ENCODE measurements at places on chromosomes 1 and 21.

- peaks cover 54% of the 10 kb centered on the region for H3K36me3 ChIP-seq
- no peak overlapping the region for H3K4me3 ChIP-seq
- H3K4me1 ChIP-seq, result peaks cover 19% of the 10 kb centered on the region
- peak overlapping the region; percentile 5 for H3K27ac ChIP-seq
- no peak for DNase-seq
- H3K27me3 ChIP-seq, result no peaks in the 10 kb centered on the region
Observed at GRCh38 chr1:153661111-153661708, 2.7 kb downstream of the SNAPIN start.

DNA sequence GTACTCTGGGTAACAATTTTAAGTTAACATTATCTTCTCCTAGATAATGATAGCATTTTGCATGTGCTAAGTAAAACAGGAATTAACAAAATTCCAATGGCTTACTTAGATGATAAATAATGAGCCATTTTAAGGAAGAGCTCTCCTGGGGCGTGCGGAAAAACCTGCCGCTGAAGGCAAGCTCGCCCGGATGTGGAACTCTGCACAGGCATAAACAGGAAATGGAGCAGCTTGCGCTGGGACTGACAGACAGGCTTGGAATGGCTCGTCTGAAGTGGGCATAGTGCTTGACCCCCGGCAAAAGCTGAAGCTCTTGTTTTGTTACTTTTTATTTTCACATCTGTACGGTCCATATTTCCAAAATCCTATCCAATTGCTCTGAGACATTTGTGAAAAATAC is 169.2 kb downstream of the ZNF281 start:
- H3K4me3 ChIP-seq, result no peak overlapping the region
- H3K36me3 ChIP-seq, result no peaks in the 10 kb centered on the region
- H3K4me1 ChIP-seq, result peaks cover 16% of the 10 kb centered on the region
- DNase-seq, result no peak
- H3K27me3 ChIP-seq, result peaks cover 4% of the 10 kb centered on the region

- no peak for DNase-seq
- peaks cover 10% of the 10 kb centered on the region for H3K4me1 ChIP-seq
- no peak overlapping the region for H3K4me3 ChIP-seq
- peaks cover 42% of the 10 kb centered on the region for H3K36me3 ChIP-seq
- no peaks in the 10 kb centered on the region for H3K27me3 ChIP-seq
Observed at GRCh38 chr1:53918343-53918742, 24.4 kb downstream of the DIO1 start.

GRCh38 chr1:203286161-203286984 is 18.9 kb upstream of the BTG2 start:
- no peak for DNase-seq
- H3K27me3 ChIP-seq, result no peaks in the 10 kb centered on the region
- H3K4me3 ChIP-seq, result no peak overlapping the region
- H3K27ac ChIP-seq, result peak overlapping the region; percentile 94
- peaks cover 82% of the 10 kb centered on the region for H3K4me1 ChIP-seq

DNA sequence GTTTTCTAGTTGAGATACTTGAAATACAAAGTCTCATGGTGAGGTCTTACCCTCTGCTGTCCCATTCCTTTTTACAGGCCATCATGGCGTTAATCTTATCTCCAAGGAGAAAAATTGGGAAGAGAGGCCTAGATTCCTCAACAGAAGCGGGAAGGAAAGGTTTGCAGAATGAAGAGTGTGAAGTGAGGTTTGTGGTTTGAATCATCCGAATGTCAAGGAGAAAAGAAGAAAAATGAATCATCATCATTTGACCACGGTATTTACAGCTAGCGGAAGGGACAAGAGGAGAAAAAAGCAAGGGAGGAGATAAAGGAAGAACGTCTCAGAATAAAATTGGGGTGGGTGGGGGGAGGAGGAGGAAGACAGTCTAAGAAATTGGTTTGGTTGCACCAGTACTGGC is 935 bp upstream of the COG2 start:
- H3K36me3 ChIP-seq, result peaks cover 8% of the 10 kb centered on the region
- DNase-seq, result peak; percentile 47
- H3K4me3 ChIP-seq, result no peak overlapping the region
- H3K27ac ChIP-seq, result no peak overlapping the region
- H3K4me1 ChIP-seq, result peaks cover 26% of the 10 kb centered on the region

- no peak overlapping the region for H3K4me3 ChIP-seq
- H3K27ac ChIP-seq, result no peak overlapping the region
- DNase-seq, result no peak
- H3K36me3 ChIP-seq, result no peaks in the 10 kb centered on the region
- H3K27me3 ChIP-seq, result no peaks in the 10 kb centered on the region
Observed at GRCh38 chr1:179810367-179810715, 67.2 kb downstream of the FAM163A start.

- no peaks in the 10 kb centered on the region for H3K27me3 ChIP-seq
- DNase-seq, result no peak
- H3K27ac ChIP-seq, result no peak within 1 kb of the TSS
- peak within 1 kb of the TSS; percentile 38 for H3K4me3 ChIP-seq
- H3K4me1 ChIP-seq, result peaks cover 19% of the 10 kb centered on the region
Observed at GRCh38 chr1:205042911-205043806, at the start of gene CNTN2. TSS of gene CNTN2 (plus strand) at chr1:205043212. CDS start at chr1:205053186, 9,974 bp downstream.

DNA sequence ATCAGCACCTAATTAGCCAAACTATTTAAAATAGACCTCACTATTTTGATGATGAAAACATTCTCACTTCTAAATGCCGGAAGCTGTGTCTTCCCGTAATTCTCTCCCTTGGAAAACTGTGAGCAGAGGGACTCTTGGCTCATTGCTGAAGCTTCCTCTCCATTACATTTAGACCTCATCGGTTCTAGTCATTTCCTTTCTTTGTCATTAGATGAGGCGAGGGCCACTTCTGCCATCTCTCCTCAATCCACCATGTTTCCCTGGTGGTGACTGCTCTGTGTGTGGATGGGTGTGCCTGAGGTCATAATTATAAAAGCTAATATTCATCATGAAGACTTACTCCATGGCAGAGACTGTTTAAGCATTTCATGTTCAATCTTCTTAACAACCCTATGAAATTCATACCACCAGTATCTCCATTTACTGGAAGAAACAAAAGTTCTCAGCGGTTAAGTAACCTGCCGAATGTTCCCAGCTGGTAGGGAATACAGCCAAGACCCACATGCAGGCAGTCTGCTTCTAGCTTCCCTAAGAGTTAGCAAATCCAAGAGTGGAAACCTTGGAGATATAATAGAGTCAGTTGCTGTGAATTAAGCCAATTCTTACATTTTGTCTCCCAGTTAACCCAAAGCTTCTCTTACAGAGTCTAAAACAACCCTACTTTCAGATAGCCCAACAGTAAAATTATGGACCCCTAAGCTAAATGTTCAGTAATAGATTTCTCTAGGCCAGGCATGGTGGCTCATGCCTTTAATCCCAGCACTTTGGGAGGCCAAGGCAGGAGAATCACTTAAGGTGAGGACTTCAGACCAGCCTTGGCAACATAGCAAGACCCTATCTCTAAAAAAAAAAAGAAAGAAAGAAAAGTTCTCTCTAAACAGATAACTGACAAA is 156.2 kb downstream of the ZBTB18 start:
- no peaks in the 10 kb centered on the region for H3K36me3 ChIP-seq
- DNase-seq, result no peak
- H3K27me3 ChIP-seq, result no peaks in the 10 kb centered on the region
- no peak overlapping the region for H3K27ac ChIP-seq
- peaks cover 18% of the 10 kb centered on the region for H3K4me1 ChIP-seq

DNA sequence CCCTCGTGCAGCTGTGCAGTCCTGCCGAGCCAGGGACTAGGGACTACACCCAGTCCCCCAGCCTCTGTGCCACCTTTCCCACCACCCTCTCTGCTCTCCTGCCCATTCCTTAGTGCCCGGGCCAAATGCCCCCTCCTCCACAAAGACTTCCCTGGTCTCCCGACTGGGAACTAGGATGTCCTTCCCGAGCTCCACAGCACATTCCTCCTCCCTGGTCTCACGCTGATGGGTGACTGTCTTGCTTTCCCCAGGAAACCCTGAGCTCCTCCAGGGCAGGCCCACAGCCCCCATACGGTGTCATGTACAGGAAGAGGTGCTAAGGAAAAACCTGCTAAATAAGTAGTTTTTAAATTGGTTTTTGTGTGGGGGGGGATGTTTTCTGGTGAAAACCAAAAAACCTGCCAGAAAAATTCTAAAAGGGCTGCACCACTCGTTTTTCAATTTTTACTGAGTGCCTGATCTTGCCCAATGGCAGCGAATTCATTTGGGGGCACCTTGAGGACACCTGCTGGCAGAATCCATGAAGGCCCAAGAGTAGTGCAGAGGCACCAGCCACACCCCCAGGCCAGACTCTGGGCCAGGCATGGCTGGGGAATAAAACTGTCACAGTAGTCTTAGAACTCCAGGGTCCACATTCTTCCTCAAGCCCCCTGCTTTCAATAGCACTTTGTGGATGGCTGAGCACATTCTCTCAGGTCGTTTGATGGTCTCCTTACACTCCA is 50.4 kb downstream of the GLIS1 start:
- H3K4me3 ChIP-seq, result no peak overlapping the region
- no peaks in the 10 kb centered on the region for H3K36me3 ChIP-seq
- no peaks in the 10 kb centered on the region for H3K4me1 ChIP-seq
- H3K27me3 ChIP-seq, result no peaks in the 10 kb centered on the region

DNA sequence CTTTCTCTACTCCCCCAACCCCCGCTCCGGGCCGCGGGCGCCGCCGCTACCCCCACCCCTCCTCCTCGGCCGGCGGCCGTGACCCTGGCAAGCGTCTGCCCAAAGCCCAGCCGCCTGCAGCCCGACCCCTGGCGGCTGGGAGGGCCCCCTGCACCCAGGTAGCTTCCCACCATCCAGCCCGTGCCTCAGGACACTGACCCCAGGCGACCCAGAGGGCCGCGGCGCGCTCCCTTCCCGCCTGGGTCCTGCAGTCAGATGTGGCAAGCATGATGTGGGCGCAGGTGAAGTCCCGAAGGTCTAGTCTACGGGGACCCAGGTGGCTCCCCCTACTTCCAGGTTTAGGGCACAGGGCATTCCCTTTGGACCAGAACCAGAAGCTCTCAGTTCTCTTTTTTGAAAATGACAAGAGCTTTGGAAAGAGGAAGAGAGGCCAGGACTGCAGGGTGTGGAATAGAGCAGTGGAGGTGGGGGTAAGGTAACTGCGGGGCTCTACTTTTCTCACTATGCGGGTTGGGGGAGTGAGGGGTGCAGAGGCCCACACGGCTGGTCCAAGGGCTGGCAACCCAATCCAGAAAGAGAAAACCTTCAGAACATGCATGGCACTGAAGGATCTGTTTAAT is at the start of gene DENND4B:
DENND4B (minus strand) TSS at position 97 of the 620 bp plus-strand sequence. CDS start 2,344 bp downstream, outside the sequence.
- H3K27me3 ChIP-seq, result no peaks in the 10 kb centered on the region
- H3K36me3 ChIP-seq, result peaks cover 64% of the 10 kb centered on the region
- peak within 1 kb of the TSS; percentile 81 for H3K4me3 ChIP-seq
- peak within 1 kb of the TSS; percentile 98 for H3K27ac ChIP-seq
- DNase-seq, result no peak
- peaks cover 28% of the 10 kb centered on the region for H3K4me1 ChIP-seq

DNA sequence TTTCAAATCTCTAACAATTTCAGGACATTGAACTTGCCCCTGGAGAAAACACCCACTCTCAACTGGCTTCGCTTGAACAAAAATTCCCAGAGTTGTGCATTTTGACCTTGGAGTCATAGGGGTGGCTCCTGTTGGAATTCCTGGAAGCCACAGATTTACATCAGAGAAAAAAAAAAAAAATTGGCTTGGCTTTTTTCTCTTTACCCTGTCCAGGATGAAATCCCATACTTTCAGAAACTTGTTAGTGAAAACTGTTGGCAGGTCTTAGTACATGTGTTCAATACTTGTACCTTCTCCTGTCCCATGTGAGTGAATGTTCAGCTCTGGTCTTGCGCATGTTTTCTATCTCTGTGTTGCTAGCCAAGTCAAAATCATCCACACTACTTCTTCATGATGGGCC is 228.8 kb downstream of the TGFB2 start:
- no peaks in the 10 kb centered on the region for H3K27me3 ChIP-seq
- no peak overlapping the region for H3K27ac ChIP-seq
- no peak for DNase-seq
- no peaks in the 10 kb centered on the region for H3K36me3 ChIP-seq

DNA sequence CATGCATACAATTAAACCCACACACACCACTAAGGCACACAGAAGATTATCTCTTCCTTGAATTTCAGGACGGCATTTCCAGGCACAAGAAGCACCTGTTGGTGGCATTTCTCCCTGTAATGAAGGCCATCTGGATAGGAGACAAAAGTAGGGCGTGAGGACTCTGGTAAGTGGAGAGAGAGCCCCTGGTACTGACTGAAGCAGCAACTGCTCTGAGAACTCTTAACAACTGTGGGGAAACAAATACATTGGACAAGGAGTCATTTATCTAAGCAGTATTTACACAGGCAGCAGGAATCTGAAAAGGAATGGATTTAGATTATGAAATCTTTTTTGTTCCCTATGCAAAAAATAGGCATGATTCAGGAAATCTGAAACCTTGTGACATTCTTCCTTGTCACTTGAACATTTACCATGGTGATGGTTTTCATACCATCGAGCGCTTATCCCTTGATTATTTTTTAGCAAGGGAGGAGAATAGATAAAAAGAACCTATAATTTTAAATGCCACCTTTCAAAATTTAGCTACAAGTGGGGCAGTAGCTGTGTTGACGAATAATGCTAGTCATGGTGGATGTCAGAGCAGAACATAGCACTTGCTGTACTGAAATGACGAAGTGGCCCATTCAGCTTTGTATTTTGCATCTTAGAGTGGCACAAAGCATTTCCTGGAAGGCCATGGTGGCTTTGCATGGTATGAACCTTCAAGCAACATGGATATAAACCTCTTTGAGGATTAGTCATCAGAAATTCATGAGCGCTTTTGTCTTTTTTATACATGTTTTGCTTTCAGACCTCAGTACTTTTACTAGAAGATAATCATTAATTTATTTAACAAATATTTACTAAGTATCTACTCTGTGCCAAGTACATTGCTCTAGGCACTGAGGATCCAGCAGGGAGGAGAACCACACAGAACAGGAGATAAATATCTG is 362.0 kb downstream of the ADGRL2 start:
- H3K36me3 ChIP-seq, result no peaks in the 10 kb centered on the region
- no peaks in the 10 kb centered on the region for H3K27me3 ChIP-seq
- no peak overlapping the region for H3K4me3 ChIP-seq
- H3K4me1 ChIP-seq, result no peaks in the 10 kb centered on the region

GRCh38 chr1:3690282-3691065 is 38.2 kb downstream of the TP73 start:
- DNase-seq, result no peak
- H3K36me3 ChIP-seq, result no peaks in the 10 kb centered on the region
- H3K4me3 ChIP-seq, result no peak overlapping the region
- no peak overlapping the region for H3K27ac ChIP-seq
- no peaks in the 10 kb centered on the region for H3K4me1 ChIP-seq

DNA sequence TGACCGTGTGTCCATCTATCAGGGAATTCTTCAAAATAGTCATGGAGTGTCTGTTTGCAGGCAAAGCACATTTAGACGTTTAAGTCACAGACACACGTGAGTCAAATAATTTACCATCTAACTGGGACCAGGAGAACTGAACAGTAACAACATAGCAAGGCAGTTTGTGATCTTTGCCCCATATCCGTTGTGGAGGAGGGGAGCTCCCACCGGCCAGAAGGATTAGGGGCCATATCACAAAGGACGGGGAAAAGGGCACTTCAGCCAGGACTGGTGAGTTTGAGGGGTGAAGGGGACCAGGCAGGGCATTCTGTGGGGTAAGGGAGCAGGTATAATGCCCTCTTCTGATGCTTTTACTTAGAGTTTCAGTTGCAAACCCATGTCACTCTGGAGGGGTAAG is 22.9 kb downstream of the ELAPOR1 start:
- H3K27ac ChIP-seq, result no peak overlapping the region
- no peaks in the 10 kb centered on the region for H3K27me3 ChIP-seq
- DNase-seq, result no peak
- H3K4me3 ChIP-seq, result no peak overlapping the region
- no peaks in the 10 kb centered on the region for H3K36me3 ChIP-seq

- H3K36me3 ChIP-seq, result no peaks in the 10 kb centered on the region
- DNase-seq, result no peak
- no peaks in the 10 kb centered on the region for H3K4me1 ChIP-seq
- peaks cover 12% of the 10 kb centered on the region for H3K27me3 ChIP-seq
- H3K4me3 ChIP-seq, result no peak overlapping the region
Observed at GRCh38 chr1:203172184-203173010, 3.2 kb downstream of the MYBPH start.
